NCI-H2107 (cell line): ENCODE measurements at places on chromosomes 7 and 10.

DNA sequence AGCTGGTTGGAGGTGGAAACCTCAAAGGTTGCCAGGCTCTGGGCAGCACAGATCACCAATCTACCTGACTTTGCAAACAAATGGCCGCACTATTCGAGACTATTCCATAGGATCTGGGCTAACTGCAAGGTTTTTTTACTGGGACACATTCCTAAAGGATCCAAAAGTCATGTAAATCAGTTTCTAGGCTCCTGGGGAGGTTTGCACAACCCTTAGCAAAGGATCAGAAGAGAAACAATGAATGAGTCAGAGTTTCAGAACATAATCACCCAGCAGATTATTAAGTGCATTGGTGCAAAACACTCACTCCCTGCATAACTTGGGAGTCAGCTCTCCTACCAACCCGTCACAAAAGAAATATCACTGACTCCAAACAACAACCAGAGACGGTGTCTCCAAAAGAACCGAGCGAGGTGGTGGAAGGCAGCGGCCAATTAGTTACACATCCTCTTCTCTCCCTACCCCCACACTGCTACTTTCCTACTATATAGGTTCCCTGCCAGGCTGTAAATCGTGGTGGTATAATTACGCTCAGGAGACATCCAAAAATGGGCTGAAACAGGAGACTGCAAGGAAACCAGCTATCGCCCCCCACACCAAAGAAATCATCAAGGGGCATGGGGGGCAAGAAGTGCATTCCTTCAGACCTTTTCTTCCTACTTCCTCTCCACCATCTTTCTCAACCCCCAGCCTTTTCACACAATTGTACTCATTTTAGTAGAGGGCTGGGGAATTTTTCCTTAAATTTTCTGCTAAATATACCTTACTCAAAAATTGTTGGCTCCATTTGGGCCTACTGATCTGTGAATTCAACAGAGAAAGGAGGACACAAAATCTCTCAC lies 3.2 kb downstream of the UBE2H start:
- DNase-seq: no peak

DNA sequence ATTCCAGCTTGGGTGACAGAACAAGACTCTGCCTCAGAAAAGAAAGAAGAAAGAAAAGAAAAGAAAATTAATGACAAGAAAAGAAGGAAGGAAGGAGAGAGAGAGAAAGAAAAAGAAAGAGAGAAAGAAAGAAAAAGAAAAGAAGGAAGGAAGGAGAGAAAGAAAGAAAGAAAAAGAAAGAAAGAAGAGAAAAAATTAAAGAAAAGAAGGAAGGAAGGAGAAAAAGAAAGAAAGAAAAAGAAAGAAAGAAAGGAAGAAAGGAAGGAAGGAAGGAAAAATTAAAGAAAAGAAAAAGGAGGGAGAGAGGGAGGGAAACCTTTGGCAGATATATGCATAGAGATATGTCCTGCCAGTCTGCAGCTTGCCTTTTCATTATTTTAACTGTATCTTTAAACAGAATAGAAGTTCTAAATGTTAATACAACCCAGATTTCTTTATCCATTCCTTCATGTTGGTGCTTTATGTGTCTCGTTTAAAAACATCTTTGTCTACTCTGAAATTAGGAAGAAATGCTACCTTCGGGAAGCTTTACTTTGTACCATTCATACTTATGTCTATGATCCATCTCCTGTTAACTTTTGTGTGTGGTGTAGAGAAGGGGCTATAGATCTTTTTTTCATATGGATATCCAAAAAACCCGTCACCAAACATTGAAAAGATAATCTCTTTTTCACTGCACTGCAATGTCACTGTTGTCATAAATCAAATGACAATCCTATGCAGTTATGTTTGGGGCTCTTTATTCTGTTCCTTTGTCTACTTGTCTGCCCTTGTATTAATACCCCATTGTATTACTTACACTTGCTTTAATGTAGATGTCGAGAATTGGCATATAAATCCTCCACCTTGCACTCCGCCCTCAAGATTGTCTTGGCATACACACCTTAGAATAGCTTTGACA lies 70.8 kb downstream of the VSTM4 start:
- no peak for DNase-seq

GRCh38 chr7:98493030-98493778 lies 92.3 kb upstream of the BAIAP2L1 start:
- DNase-seq: no peak

DNA sequence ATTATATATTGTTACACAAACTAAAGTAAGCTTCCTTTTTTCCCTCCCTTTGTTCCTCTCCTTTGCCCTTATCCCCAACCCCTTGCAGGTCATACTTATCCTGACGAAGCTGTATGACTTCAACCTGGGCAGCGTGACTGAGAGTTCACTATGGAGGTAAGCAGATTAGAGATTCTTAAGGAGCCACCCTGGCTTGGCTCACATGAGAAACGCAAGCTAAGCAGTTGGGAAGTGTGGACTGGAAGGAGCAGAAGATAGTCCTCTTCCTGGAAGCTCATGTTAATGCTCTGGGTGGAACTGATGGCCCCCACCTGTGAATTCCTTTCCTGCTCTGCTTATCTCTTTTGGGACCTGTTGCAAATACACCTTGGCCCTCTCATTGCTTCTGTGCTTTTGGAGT lies 201.6 kb downstream of the SORCS3 start:
- DNase-seq: no peak

DNA sequence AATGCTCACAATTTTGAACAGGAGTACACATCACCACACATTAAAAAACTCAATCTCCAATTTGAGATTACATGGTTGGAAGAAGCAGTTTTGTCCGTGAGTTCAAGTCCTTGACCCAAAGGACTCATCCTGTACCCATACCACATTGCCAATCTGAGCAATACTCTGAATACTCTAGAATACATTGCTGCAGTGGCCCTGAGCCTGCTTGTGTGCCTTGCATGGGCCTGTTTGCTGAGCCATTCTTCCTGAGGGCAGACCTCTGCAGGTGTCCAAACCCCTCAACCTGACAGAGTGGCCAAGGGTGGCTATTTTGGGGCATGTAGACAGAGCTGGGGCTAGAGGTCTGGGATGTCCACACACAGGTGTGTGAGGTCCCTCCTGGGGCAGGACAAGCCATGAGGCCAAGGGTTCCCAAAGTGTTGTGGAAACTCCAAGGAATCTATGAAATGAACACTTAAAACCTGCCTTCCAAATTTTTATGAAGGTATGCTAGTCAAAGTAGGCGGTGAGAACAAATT lies 15.5 kb downstream of the AGMO start:
- no peak for DNase-seq

- DNase-seq: no peak
These were observed 417.1 kb downstream of the SUGCT start for GRCh38 chr7:40551685-40552576.
